ENCODE measurements at places on chromosomes 7 and 10.

DNA sequence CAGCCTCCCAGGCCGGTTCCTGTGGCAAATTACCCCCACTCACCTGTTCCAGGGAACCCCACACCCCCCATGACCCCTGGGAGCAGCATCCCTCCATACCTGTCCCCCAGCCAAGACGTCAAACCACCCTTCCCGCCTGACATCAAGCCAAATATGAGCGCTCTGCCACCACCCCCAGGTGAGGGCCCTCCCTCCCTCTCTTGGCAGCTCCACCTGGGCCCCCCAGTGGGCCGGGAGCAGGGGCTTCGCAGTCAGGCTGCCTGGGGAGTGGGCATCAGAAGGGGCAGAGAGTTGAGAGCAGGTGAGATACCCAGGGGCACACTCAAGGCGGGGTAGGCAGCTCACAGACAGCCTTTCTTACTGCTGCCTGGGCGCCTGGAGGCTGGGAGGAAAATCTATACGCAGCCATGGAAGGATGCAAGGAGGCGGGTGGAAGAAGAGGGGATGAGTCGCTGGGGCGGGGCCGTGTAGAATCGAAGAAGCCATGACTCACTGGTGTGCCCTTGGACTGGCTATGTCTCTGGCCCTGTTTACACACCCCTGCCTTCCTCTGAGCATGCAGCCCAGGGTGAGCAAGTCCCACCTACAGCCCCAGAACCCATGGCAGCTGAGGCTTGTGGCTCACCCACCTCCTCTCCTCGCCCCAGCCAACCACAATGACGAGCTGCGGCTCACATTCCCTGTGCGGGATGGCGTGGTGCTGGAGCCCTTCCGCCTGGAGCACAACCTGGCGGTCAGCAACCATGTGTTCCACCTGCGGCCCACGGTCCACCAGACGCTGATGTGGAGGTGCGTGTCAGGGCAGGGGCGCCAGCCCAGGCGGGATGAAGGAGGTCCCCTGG, 48.6 kb upstream of the PPIF start:
- peak; percentile 94 for DNase-seq

- DNase-seq, result no peak
Observed at GRCh38 chr7:1920266-1920681, 250.2 kb downstream of the ELFN1 start.

DNA sequence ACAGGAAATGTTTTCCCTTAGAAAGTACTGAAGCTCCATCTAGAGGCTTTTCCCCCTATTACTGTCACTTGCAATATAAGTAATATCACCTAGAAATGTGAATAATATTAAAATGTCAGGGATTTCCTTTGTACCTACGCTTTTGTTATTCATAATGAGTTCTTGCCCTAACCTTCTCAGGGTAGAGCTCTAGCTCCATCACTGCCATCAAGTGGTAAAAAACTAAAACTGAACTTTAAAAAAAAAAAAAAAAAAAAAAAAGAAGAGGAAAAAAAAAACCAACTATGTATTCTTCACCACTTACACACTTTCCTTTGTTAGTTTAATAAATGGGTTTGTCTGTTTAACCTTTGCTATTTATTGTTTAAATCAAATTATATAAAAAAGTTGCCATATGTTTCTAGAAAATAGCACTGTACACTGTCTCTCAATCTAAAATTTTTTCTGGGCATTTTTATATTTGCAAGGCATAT, 49.9 kb downstream of the DNAJC1 start:
- DNase-seq, result peak; percentile 62

GRCh38 chr10:48821692-48822091, 117.9 kb downstream of the LRRC18 start:
- DNase-seq, result no peak

- no peak for DNase-seq
Observed at GRCh38 chr7:156074084-156074483, 261.8 kb upstream of the SHH start.

DNA sequence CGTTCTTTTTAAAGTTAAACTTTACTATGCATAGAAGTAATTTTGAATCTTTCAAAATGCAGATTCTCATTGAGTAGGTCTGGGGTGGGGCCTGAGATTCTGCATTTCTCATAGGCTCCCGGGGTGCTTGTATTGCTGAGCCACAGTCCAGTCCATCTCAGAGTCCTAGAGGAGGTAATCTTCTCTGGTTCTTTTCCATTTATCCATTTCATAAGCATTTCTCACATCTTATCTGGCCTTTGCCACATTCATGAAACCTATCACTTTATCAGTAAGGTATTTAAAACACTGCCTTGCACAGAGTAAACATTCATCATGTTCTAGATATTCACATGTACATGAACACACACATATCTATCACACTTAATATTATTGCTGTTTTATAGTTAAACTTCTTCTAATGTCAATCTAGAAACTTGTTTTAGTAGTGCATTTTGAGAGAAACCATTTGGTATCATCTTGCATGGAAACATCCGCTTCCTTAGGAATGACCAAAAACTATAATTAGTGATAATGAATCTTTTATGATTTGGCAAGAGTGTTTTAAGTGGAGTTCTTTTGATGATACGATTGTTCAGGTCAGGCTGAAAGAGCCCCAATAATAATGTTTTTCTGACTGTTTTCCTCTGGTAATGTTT, 12.0 kb downstream of the GNAI1 start:
- DNase-seq, result no peak

GRCh38 chr10:123640016-123640535, 26.1 kb upstream of the GPR26 start:
- peak; percentile 10 for DNase-seq

DNA sequence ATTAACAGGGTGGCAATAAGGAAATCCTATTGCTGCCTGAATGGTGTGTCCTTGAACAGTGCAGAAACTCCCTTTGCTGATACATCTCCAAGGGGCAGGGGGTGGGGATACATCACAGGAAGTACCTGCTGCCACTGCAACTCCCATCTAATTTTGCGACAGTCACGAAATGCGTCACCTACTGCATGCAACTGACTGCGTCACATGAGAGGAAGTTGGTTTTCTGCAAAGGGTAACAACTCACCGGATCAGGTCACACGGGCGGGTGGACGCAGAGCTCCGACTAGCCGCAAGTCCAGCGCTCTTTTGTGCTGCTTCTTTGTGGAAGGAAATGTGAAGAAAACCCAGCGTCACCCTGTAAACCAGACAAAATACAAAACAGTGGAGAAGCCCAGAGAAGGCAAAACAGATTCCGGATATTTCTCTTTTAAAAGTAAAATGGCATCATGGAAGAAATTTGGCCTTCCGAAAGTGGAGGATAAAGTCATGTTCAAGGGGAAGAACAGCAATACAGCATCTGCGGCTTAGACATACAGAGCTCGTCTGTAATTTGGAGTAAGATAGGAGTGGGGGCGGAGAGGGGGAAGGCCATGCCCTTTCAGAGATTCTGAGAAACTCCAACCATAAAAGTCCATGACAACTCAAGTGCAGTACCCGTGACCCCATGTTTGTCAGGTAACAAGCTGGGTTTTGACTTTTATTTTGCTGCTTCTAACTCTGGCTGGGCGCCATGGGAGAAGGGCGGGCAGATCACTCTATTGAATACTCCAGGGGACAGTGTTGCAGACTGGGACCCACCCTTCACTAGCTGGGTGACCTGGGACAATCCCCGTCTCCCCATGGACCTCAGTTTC, 32.3 kb upstream of the PLEKHS1 start:
- no peak for DNase-seq

- no peak for DNase-seq
Observed at GRCh38 chr10:131141207-131141606, 170.3 kb downstream of the TCERG1L start.

- DNase-seq, result peak; percentile 84
Observed at GRCh38 chr7:143295870-143296269, 7.7 kb downstream of the CASP2 start.

GRCh38 chr7:16811551-16811950, 6.8 kb upstream of the AGR2 start:
- peak; percentile 58 for DNase-seq

- no peak for DNase-seq
Observed at GRCh38 chr10:15695852-15696251, 23.9 kb downstream of the ITGA8 start.

GRCh38 chr10:108249940-108250339, 1085.4 kb upstream of the SORCS1 start:
- no peak for DNase-seq

DNA sequence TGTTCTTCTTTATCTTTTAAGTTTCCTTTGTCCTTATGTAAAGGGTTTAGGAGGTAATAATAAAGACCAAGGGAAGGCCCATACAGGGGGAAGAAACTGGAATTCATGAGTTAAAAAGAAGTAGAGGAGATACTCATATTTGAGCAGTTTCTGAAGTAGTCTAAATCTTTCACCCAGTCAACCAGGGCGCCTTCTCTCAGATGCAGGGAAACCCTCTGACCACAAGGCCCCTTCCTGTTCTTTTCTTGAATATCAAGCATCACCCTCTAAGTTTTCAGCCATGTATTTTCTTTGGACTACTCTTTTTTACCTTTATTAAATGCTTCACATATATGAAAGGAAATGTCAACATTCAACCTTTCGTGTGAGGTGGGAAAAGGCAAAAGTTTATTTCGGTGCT, 630.8 kb downstream of the SUGCT start:
- DNase-seq, result no peak

GRCh38 chr7:84291756-84292155, 97.2 kb upstream of the SEMA3A start:
- no peak for DNase-seq

GRCh38 chr7:128344431-128344774, 695 bp upstream of the RBM28 start:
- DNase-seq, result no peak

- no peak for DNase-seq
Observed at GRCh38 chr10:22959292-22959691, 31.4 kb downstream of the ARMC3 start.

- peak; percentile 47 for DNase-seq
Observed at GRCh38 chr7:101162551-101163278, 2.7 kb downstream of the VGF start.

DNA sequence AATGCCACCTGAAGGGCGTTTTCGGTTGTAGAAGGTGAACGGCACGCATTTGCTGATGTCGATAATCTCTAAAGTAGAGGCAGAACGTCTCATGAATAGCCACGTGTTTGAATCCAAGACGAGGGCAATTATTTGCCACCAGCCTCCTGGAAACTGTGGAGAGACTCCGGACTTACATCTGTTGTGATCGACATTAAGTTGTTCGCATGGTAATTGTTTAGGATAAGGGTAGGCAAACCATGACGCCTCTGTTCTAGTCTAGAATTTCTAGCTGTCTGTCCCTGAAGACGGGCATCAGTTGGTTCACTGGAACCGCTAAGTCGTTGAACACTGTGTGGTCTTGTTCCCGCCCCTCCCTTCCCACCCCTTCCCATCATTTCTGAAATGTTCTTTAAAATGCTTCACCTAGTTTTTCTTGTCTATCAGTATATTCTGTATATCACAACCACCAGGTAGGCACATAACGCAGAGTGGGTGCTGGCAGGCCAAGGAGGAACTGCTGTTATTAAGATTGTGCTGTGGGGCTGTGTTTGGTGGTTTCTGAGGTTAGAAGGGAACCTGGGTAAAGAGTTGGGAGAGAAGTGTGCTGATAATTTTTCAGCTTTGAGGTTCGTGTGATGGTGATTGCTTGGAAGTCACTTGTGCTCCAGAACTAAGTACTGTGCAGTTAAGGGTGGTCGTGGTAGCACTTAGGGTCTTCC, 1.2 kb downstream of the UBE3C start:
- DNase-seq, result no peak

DNA sequence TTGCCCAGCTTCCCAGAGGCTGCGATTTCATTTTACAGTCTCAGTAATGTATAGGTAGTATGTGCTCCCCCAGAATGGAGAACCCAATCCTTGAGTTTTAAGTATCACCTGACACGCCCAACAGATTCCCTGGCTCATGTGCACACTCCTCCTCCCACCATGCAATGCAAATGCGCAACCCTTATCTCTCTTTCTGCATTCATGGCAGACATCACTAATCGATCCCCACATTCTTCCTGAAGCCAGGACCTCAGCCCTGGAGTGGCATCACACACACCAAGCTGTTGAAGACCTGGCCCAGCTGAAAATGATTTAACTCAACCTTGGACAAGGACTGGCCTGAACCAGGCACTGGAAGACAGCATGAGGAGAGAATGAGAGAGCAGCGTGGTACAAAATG, 68.4 kb downstream of the ZRANB1 start:
- no peak for DNase-seq

- peak; percentile 26 for DNase-seq
Observed at GRCh38 chr10:92068900-92069299, 145.3 kb downstream of the BTAF1 start.

- no peak for DNase-seq
Observed at GRCh38 chr7:116310141-116310540, 99.8 kb downstream of the TES start.

- DNase-seq, result no peak
Observed at GRCh38 chr7:5580714-5581395, 157.2 kb upstream of the TNRC18 start.

DNA sequence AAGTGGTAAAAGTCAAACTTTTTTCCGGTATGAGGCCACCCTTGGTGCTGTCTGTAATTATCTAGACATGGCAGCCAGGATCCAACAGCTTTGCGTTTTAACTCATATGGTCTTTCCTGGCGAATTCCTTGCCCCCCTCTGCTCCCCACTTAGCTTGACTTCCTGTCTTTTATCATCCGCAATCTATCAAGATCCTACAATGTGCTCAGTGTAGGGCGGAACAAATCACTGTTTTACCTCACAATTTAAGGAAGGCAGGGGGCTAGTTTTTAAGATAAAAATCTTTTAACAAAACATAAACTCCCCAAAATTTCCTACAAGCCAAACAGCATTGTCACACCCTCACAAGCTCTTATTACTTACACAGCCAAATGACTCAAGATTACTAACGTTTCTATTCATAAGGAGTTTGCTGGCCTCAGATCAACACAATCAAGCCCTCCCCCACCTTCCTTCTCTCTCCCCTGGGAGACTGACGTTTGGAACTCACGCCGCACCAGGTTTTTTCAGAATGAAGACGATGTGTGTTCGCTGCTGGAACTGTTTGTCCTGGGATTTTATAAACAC, 1.3 kb upstream of the CDK14 start:
- peak; percentile 78 for DNase-seq

DNA sequence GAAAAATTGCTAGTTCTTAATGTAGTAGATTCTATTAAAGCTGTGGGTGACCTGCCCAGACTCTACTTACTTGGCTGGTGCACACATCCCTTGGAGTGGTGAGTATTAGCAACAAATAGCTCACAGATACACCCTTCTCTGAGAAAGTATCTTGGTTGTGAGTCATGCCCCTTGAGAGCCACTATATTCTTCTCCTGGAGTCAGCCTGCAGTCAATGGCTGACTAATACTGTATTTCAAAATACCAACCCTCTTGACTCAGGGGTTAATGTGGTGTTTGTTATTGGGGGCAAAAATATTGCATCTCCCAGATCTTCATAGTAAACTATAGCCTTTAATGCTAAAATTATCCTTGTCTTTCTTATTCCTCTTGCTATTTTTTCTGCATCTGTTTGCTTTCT, 354.9 kb downstream of the BMPER start:
- peak; percentile 95 for DNase-seq

GRCh38 chr7:21887779-21888178, 57.9 kb downstream of the CDCA7L start:
- DNase-seq, result no peak

Measured in fibroblast of skin of scalp (primary cell).